Stimulated activated CD4-positive, alpha-beta T cell treated with anti-CD3 and anti-CD28 coated beads, Interleukin-4, amount 100 ng/mL, for 48 hours (primary cell): ENCODE measurements at places on chromosomes 3 and 15.

DNA sequence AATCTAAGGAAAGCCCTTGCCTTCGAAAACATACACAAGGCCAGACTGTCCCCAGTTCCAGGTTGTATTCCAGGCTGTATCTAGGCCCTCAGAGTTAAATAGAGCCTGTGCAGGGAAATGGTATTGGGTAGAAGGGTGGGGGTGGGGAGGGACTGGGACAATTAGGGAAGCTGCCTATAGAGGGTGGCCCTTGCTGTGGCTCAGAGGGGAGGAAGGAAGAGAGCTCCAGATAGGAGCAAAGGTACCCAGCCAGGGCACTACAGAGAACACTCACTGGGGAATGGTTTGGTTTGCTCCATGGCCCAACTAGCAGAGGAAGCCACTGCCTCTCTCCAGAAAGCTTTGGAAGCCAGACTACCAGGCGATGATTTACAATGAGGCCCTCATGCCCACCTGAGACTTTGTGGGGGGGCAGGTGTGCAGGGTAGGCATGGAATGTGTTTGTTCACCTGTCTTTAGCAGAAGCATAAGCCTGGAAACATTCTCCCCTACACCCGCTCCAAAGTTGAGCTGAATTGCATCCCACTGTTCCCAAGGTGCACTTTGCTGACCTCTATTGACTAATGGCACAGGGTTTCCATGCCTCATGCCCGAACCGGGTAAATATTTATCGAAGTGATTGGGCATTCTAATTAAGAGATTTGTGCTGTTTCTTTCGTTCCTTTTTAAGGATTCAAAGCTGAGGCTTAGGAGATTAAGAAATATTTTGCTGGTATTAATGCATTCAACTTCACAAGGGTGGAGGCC is 6.3 kb upstream of the TLE3 start:
- no peak for DNase-seq

DNA sequence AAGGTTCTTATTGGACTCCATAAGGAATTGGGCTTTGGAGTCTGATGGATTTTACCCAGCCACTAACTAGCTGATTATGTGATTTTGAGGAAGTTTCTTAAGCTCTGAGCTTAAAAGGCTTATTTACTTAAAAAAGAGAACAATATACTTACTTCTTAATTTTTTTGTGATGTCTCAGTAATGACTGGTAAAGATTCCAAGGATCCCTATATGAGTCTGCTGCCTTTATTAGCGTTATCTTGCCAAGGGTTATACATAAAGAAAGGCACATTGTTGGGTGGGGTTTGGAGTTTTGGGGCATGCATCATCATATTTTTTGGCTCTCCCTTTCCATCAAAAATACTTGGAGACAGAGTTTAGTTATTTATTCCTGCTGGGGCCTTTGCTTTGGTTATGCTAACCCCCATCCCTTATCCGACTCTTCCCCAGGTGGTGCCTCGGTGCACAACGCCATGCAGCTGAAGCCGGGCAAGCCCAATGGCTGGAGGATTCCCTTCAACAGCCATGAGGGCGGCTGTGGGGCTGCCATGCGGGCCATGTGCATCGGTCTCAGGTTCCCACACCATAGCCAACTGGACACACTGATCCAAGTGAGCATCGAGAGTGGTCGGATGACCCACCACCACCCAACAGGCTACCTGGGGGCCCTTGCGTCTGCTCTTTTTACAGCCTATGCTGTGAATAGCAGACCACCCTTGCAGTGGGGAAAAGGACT is 6.7 kb downstream of the ADPRH start:
- DNase-seq, result no peak

- no peak for DNase-seq
Observed at GRCh38 chr15:63061975-63062374, 19.4 kb downstream of the TPM1 start.

DNA sequence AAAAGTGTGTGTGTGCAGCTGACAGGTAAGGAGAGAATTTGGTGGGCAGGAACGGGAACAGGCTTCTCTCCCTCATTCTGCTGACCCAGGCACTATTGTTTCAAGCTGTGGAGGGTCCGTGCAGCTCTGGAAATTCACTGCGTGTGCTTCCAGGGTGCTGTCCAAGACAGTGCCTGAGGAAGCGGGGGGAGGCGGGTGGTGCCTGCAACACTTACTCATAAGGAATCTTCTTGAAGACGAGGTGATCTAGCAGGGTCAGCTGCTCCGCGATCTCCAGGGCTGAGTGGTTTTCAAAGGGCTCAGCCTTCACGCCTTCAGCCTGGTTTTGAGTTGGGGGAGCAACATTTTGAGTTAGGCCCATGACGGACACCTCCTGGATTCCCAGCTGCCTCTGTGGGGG is 46.6 kb upstream of the CTSH start:
- DNase-seq, result no peak

DNA sequence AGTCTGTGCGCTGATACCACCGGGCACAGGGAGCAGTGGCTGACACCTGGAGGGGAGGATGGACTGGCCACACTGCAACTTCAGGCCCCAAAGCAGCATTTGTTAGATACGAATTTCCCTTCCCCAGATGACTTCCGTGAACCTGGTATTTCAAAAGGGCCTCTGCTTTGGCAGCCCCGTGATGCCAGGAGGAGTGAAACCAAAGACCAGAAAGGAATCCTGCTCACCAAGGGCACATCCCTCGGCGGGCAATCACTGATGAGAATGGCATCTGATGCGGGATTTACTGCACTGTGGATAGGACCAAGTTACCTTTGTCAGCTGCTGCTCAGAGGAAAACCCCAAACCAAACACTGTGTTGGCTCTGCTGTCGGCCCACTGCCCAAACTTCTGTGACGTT is 65.5 kb downstream of the WHAMM start:
- DNase-seq, result no peak

DNA sequence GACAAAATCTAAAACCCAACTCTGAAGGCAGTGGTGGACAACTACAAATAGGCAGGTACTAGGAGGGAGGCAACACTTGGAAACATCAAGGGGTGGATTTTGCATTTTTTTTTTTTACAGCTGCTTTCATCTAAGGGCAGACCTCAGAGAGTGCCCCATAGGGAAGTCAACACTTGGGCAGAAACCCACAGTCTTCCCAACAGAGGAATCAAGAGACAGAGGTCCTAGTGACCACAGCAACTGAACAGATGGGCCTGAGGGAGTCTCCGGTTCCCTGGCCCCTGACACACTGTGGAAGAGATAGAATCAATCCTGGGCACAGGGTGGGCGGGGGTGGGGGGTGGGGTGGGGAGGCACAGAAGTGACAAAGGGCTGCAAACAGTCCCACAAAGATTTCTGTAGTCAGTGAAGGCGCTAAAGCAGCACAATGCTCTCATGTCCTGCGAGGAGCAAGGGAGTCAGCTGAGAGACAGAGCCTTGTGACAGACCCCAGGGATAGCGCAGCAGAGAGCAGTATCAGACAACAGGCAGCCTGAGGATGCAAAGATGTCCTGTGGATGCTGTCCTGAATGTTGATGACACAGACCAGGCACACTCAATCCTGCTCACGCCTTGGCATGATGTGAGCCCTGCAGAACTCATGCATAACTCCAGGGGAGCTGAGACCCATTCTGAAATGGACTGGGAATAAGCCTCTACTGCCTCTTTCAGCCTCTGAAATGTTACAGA is 6.9 kb upstream of the RFTN1 start:
- DNase-seq, result no peak

DNA sequence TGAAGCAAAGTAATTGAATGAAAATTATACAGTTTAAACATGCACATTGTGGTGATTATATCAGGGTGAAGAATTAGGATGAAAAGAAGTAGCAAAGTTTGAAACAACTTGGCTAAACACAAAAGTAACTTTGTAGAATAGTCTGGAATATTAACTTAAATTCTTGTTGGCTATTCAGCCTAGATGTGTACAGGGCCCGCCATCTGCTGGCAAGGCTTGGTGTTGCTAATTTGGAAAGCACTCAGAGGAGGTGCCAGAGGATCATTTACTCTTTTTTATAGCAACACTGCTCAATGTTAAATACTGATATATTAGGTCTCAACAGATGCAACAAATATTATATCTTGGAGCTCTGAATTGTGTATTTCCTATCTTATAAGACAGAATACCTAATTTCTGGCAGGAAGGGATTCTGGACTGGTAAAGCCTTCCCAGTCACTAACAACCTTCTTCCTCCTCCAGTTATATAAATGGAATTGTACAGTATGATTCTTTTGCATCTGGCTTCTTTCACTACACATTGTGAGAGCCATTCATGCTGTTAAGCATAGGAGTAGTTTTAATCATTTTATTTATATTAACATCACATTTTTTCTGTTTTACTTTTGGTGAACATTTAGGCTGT is 36.1 kb downstream of the TTC23 start:
- DNase-seq, result peak; percentile 47
